Fibroblast of skin of back (primary cell): ENCODE measurements at places on chromosomes 1 and 21.

GRCh38 chr21:14740692-14741091 is 194.6 kb upstream of the SAMSN1 start:
- DNase-seq, result no peak

- no peak for DNase-seq
These were observed 25.2 kb downstream of the EXOC8 start for GRCh38 chr1:231312432-231312788.

DNA sequence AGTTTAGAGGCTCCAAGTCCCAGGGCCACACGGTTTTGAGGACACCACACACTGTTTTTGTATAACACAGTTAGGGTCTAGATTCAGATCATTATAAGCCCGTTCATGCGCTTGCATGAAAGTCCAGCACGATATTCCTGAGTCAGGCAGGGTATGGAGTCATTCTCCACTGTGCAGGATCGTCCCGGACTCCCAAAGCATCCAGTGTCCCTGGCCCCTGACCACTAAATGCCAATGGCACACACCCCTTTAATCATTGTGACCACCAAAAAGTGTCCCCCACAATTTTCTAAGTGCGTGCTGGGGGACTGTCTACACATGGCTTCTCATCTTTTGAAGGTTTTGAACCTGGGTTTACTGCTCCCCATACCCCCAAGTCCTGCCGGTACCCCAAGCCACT is 27.1 kb upstream of the PTPRF start:
- DNase-seq, result no peak

DNA sequence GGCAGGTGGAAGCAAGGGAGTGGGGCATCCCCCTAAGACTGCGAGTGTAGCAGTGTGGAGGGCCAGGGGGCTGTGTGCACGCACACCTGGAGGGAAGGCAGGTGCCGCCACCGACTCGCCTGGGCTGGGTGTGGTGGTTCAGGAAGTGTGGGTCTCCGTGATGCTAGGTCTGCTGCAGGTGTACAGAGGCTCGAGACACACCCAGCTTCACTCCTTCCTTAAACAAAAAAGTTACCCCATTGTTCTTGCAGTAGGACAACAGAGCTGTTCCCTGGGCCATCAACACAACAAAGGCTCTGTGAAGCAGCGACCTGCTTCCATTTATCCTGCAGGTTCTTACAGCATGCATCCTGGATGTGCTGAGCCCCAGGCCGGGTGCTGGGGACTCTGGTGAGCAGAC is 100.4 kb upstream of the TMEM51 start:
- no peak for DNase-seq

DNA sequence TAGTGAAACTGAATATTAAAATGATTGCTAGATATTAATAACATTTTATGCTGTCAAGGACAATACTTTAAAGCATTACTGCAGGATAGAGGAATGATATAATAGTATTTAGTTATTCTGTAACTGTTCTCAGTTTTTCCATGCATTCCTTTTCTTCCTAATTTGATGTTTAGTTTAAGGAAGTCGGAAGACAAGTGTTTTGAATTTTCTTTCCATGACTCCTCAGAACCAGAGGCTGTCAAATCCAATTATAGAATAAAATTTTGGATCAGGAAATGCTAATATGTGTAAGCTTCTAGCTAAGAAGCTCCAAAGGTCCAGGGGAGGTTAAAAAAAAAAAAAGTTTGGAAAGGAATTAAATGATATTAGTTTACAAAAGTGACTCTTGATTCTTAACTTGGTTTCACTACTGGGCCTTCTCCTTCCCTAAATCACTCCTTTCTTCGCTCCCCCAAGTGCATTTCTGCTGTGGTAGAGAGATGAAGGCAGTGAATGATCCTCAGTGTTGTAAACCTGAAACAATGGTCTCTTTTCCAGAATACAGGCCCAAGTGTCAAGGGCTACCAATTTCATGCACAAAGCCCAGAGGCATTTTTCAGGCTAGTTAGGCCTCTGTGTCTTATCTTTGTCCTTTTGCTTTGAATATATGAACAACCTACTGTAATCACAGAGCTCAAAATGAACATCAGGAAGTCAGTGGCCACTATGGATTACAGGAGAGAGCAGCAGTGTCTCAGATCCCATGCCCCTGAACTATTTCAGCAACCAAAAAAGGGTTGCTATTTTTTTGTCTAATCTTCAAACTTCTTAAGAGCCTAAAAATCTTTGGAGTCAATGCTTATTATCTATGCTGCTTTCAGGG is 6.2 kb downstream of the ADSS2 start:
- DNase-seq, result peak; percentile 51

DNA sequence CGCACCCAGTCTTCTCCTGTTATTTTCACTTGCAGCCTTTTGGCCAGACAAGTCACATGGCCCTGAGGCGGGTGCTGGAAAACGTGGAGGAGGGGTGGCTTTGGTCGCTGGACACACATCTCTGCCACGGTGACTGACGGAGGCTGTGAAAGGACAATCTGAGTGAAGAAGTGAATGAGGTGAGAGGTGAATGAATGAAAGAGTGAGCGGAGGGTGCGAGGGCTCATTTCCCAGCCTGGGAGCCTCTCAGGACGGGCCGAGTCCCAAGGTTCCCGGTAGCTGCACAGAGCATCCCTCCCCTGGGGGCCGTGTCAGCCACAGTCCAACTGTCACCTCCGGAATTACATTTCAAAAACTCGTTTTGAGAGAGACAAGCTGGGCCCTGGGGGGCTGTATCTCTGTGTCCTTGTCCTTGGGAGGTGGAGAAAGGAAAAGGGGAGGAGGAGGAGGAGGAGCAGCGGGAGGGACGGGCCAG is 89.6 kb downstream of the UBIAD1 start:
- DNase-seq, result no peak

GRCh38 chr1:53145942-53146708 is 3.7 kb upstream of the SLC1A7 start:
- peak; percentile 100 for DNase-seq

GRCh38 chr1:42914092-42914627 is 44.5 kb downstream of the SLC2A1 start:
- DNase-seq, result no peak

GRCh38 chr1:1216770-1217620 is 3.0 kb upstream of the TNFRSF4 start:
- no peak for DNase-seq

DNA sequence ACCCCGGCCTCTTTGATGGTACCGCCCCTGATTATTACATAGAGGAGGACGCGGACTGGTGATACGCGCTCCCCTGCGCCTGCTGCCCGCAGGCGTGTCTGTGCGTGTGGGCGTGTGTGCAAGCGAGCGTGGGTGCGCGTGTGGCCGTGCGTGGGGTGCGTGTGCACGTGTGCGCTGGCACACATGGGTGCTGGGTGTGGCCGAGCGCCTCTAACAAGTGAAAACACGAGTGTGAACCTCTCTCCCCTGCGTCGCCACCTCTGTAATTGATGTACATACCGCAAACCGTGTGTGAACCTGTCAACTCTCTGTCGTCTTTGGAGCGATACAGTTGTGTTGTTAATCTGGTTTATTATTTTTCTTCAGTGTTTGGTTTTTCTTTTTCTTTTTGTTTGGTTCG is 87.8 kb upstream of the TMEM51 start:
- DNase-seq, result no peak

GRCh38 chr1:46768445-46768844 is 30.4 kb upstream of the CYP4B1 start:
- no peak for DNase-seq

GRCh38 chr21:31795992-31796391 is 64.1 kb upstream of the SCAF4 start:
- no peak for DNase-seq

GRCh38 chr1:171793636-171794035 is 12.2 kb downstream of the METTL13 start:
- DNase-seq, result peak; percentile 19

- DNase-seq, result no peak
These were observed 85.1 kb upstream of the RHOU start for GRCh38 chr1:228650141-228650540.

GRCh38 chr21:46412521-46413364 is 45.9 kb upstream of the DIP2A start:
- DNase-seq, result no peak

- peak; percentile 48 for DNase-seq
These were observed 253.2 kb downstream of the CRB1 start for GRCh38 chr1:197521118-197521739.

- no peak for DNase-seq
These were observed 6.0 kb upstream of the MYOG start for GRCh38 chr1:203091761-203092330.

DNA sequence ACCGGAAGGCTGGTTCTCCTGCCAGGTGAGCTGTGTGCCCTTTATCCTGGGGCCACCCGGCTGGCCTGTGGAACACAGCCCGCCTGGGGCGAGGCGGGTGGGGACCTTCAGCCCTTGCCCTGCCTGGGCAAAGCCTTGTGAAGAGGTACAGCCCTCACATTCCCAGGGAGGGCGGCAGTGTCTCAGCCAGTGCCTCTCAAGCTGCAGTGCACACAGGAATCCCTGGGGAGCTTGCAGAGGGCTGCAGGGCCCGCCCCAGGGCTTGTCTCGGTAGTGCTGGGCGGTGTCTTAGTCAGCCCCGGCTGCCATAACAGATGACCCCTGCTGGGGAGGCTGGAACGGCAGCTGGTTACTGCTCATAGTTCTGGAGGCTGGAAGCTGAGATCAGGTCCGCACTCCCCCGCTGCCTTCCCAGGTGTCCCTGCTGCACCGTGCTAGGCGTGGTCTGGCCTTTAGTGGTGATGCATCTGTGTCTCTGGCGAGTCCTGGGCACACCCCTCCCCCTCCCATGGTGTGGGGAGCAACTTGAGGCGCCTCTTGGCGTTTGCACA is 12.6 kb downstream of the DFFB start:
- peak; percentile 62 for DNase-seq

DNA sequence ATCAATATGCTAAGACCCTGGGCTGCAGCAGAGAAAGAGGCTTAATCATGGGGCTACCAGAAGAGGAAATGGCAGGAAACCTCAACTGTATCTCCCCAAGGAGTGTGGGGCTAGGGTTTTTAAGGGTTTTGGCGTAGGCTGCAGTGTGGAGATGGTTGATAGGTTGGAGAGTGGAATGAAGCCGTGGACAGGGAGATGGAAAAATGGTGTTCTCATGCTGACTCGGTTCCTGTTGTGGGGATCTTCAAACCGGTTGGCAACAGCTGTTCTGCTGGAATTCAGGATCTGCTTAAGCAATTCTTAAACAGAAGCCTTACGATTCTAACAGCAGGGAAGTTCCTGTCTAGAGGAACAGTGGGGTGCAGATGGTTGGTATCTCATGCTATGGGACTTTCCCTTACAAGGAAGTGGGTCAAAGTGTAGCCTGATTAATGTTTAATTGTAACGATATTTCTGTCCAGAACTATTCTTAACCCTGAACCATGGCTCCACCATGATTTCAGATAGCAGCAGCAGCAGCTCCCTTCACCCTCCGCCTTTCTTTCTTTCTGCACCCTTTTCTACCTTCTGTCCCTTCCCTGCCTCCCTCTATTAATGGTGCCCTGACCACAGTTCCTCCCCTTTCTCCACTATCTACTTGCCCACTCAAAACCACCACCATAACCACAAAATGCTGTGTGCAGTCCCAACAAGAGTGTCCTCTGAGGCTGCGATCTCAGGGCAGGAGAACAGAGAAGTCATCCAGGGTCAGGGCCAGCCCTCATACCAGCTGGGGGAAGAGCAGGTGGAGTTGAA is 30.8 kb downstream of the RSPH1 start:
- no peak for DNase-seq

GRCh38 chr1:243927381-243927780 is 77.3 kb upstream of the AKT3 start:
- no peak for DNase-seq

DNA sequence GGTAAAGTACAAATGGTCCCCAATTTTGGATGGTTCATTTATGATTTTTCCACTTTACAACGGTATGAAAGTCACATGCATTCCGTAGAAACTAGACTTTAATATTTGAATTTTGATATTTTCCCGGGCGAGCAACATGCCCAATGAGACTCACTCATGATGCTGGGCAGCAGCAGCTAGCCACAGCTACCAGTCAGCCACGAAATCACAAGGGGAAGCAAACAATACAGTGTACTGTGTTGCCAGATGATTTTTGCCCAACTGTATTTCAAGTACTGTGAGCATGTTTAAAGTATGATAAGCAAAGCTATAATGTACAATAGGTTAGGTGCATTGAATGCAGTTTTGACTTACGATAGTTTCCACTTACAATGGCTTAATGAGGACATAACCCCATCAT is 266.8 kb downstream of the VAV3 start:
- no peak for DNase-seq

GRCh38 chr21:44858291-44858690 is 15.2 kb downstream of the PTTG1IP start:
- DNase-seq, result no peak

- DNase-seq, result no peak
These were observed 318.0 kb downstream of the BRINP2 start for GRCh38 chr1:177488722-177489121.
